Stimulated activated CD8-positive, alpha-beta memory T cell treated with anti-CD3 and anti-CD28 coated beads, Interleukin-7, amount 100 ng/mL, for 4 hours (primary cell): ENCODE measurements at places on chromosomes 13 and 19.

GRCh38 chr13:92429231-92429630, 797.4 kb upstream of the GPC6 start:
- no peak for DNase-seq

DNA sequence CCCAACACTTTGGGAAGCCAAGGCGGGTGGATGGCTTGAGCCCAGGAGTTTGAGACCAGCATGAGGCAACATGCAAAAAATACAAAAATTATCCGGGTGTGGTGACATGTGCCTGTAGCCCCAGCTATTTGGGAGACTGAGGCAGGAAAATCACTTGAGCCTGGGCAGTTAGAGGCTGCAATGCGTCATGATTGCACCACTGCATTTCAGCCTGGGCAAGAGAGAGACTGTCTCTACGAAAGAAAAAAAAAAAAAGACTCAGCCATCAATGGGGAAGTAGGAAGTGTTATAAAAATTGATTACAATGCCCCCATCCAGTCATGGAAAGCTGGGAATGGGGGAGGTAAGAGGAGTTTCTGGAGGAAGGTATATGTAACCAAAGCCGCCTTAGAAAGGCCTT, 5.4 kb downstream of the TYK2 start:
- DNase-seq, result no peak

- no peak for DNase-seq
Measured at GRCh38 chr13:59823486-59823885, 340.2 kb downstream of the DIAPH3 start.

GRCh38 chr19:46872967-46873366, 12.2 kb downstream of the ARHGAP35 start:
- DNase-seq, result no peak

- DNase-seq, result peak; percentile 35
Measured at GRCh38 chr19:5126498-5127223, 157.7 kb downstream of the KDM4B start.

DNA sequence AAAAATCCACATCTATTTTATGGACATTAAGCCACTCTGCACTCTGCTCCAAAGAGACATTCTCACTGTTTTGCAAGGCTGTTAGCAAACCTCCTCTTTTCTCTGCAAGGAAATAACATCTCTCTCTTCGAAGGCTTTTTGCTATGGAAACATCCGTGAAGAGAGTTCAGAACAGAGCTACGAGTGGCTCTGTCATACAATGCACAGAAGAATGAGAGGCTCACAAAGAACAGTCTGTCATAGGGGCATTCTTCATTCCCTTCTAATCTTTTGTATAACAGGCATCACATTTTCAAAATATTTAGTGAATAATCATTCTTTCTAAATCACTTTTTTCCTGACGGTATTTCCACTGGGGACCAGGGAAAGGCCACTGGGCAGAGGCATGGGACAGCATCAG, 346.1 kb downstream of the IRS2 start:
- no peak for DNase-seq

DNA sequence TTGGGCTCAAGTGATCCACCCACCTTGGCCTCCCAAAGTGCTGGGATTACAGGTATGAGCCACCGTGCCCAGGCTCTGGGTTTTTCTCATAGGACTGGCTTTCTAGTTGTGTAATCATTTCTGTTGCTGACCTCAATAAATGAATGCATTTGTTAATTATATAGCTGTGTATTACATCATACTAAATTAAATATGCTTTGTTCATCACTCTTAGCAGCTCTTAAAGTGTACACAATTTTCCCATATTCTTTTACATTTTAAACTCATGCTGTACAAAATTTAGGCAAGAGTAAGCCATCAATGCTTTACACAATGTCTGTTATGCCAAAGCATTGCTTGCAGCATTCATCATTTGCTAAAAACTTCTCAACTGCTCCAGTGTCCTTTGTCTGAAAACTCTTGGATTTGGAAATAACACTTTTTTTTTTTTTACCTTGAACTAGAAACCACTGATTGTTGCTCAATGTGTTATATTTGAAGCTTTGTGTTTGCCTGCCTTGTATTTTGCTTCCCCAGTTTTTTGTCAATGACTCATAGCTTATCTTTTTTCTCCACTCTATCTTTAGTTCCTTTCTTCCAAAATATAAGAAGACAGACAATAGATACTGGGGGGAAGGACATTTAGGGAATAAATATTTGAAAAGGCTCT, 31.4 kb downstream of the CCDC122 start:
- no peak for DNase-seq

DNA sequence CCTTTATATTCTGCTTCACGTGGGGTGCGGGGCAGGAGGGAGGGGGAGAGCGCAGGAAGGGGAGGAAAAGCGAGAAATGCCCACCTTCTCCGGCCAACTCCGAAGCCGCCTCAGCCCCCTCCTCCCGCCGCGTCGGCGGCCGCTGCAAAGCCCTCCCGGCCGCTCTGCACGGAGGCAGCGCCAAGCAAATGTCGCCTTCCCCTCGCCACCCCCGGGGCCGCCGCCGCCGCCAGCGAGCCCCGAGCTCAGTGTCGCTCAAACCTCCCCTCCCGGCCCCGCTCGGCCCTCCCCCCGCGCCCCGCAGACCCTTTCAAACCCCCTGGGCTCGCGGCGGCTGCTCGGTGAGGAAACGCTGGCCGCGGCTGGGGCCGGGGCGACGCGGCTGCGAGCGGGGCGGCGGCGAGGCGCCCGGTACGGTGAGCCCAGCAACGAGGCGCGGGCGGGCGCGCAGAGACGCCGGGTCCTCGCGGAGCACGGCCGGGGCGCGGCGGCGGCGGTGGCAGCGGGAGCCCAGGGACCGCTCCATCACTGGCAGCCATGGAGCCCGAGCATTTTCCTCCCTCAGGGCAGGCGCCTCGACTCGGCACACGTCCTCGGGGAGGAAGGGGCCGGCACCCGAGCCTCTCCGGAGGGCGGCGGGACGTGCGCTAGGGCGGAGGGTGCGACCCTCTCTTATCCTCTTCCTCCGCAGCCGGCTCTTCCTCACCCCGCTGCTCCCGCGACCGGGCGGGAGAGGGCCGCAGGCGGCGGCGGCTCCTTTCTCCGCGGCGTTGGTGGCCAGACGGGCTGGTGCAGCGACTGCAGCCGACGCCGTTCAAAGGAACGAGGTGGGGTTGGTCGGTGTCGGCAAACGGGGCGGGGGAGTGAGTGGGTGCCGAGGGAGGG, 463 bp upstream of the TSC22D1 start:
- DNase-seq, result no peak

DNA sequence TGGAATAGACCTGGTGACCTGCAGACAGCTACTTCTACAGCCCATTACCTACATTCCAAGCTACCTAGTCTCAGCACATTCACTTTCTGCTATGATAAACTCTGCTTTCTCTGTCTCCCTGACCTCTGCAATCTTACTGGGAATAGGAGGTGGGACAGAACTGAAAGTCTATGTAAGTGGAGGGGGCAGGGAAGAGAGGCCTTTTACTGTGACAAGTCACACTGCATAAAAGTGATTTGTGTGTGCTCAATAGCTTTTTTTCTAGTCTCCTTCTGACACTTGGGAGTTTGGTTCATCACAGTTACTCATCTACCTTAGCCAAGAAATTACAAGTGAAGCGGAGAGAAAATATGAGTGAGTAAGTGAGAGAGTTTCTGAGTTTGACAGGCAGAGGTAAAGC, 322.4 kb downstream of the OLFM4 start:
- DNase-seq, result no peak

- DNase-seq, result no peak
Measured at GRCh38 chr13:55887561-55887960, 1253.2 kb upstream of the PRR20A start.

DNA sequence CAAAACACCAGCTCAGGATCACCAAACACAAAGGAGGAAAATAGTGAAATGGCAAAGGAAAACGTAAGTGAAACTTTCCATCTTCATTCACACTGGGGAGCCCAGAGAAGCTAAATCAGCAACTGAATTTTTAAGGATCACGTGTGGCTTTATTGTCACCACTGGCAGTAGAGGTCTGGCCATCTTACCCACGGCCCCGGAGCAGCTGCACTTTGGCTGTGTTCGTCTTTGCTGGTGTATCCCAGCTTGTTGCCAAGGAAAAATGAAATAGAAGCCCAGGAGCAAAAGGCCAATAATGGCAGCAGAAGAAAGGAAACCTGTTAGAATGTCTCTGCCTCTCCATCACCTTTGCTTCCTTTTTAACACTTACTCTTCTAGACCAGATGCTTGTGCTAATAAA, 274.7 kb downstream of the FOXO1 start:
- no peak for DNase-seq

- DNase-seq, result no peak
Measured at GRCh38 chr19:30375553-30376031, 3.4 kb downstream of the ZNF536 start.

DNA sequence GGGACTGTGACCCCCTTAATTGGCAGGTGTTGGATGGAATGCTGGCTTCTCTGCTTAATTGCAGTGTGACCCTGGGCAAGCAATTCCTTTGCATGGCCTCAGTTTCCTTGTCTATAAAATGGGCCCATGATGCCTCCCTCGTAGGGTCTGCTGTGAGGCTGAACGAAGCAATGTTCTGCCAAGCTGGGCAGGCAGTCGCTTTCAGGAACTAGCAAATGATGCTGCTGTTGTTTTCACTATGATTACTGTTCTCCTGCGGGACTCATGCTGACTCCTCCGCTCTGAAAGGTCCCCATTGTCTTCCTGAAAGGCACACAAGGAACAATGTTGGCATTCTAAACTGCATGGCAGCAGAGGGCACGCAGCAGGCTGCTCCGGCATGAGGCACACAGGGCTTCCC, 6.8 kb downstream of the BICRA start:
- no peak for DNase-seq

DNA sequence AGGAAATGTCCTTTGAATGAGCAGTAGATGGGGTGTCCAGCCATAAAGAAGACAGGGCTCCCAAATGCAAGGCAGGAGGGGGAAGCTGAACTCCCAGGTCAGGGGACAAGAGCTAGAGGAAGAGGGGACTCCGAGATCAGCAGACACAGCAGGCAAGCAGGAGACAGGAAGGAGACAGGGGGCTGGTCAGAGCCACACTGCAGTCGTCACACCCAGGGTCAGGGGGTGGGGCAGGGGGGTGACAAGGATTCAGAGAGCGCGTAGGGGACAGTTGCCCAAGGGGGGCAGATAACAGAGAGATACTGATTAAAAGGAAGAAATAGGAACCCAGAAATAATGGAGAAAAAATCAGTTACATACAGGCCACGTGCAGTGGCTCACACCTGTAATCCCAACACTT, 3.2 kb downstream of the HSD17B14 start:
- no peak for DNase-seq

DNA sequence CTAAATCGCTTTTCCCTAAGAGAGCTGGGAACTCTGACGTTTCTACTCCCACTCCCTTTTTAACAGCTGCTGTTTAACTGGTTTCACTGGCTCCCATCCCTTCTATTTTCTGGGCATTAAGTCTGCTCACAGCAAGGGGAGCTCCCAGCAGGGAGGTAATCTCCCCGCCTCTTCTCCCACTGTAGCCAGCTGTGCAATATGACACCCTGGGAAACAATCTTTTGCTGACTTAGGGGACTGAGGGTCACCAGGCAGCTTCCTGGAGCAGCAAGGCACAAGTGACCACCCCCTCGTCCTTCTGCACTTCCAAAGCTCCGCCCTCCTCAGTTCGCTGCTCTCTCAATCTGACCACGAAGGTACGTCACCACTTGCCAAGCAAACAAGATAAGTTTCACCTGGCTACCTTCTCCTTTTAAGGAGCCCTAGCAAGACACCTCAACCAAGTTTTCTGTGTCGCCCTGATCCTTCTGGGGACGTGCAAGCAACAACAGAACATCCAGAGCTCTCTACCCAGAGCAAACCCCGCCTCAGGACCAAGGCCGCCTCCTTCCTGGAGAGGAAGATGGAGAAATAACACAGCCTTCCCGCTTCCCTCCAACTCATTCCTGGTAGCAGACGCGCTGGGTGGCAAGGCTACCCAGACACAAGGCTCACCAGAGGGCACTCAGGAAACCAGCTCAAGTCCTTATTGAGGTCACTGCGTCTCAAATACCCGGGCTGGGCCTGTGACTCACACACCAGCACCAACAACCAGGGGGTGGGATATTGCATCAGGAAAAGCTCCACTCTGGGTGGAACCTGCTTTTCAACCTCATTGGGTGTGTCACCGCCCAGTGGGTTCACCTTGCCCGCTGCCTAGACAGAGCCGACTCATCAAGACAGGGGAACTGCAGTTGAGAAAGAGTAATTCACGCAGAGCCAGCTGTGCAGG, 92.4 kb downstream of the STK24 start:
- peak; percentile 62 for DNase-seq

DNA sequence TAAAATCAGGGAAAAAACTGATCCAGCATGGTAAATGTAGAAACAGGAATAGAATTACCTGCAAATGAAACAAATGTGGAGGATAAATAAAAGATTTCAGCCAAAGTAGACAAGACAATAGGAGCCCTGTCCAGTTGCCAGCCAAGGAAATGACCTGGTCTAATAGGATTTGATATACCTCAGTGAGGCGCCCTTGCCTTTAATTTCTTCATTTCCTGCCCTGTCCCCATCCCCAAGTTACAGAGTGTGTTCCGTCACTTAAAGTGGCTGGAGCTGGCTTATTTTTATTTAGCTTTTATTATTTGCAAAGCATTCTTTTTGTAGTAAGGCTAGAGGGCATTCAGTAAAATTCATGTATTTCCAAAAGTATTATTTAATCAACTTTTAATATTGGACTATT, 1022.0 kb downstream of the EFNB2 start:
- DNase-seq, result no peak

- DNase-seq, result no peak
Measured at GRCh38 chr13:21671620-21672286, 880 bp downstream of the FGF9 start.

GRCh38 chr19:53541971-53542370, 4.0 kb downstream of the ZNF331 start:
- DNase-seq, result no peak

DNA sequence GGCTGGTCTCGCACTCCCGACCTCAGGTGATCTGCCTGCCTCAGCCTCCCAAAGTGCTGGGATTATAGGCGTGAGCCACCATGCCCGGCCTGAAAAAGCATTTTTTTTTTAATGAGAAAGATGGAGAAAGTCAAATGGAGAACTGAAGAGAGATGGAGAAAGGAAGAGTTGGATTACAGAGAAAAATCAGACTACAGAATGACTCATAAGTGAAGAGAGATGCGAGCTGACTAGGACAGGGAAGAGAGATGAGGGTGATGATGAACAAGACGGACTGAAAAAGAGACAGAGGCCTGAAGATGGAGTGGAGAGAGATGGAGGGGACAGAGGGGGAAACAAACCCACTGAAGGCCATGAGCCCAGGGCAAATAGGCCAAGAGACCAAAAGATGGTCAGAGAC, 1.5 kb downstream of the DHX34 start:
- DNase-seq, result no peak

GRCh38 chr19:30969591-30969990, 379.6 kb downstream of the TSHZ3 start:
- no peak for DNase-seq
